Neural progenitor cell (in vitro differentiated cells): ENCODE measurements at places on chromosomes 16 and 17. TPM values are rescaled to one million over a fixed set of nuclear protein-coding genes. Genes with fewer than 3 reads are reported as not detected.

TVP23A gene
- total RNA-seq: 3.5 and 4.6 TPM in 2 replicates

KRT24 gene
- not detected in 2 replicates for total RNA-seq

GRCh38 chr17:21379080-21379711 lies 3.0 kb downstream of the KCNJ12 start:
- H3K36me3 ChIP-seq: no peaks in the 10 kb centered on the region
- DNase-seq: no peak
- no peak overlapping the region for H3K4me3 ChIP-seq
- H3K4me1 ChIP-seq: peaks cover 37% of the 10 kb centered on the region

DNA sequence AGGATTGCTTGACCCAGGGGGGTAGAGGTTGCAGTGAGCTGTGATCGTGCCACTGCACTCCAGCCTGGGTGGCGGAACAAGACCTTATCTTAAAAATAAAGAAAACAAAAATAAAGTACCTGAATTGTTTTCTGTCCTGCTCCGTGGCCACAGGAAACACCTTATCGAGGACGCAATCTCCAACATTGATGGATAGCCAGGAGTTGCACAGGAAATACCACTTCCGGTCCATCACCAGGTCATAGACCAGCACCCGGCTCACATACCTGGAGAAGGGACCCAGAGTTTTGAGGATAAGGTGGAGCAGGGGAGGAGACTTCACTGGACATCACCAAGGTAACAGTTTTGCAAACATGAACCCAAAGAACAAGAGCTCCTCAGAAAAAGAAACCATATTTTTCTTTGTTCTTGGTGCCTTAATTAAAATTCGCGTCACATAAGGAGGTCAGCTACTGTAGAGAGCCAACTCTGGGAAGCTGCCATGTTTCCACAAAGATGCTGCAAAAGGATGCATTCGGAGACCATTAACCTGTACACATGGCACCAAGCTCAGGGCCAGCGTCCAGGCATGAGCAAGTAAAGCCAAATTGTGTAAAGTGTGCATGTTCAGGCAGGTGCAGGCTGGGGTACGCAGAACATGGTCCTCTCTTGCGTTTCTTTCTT lies 55.6 kb upstream of the GCSH start:
- no peak overlapping the region for H3K4me3 ChIP-seq
- DNase-seq: no peak
- H3K27me3 ChIP-seq: no peaks in the 10 kb centered on the region
- no peak overlapping the region for H3K27ac ChIP-seq
